Endodermal cell (in vitro differentiated cells): ENCODE measurements at places on chromosomes 11 and 22. TPM values are rescaled to one million over a fixed set of nuclear protein-coding genes. Genes with fewer than 3 reads are reported as not detected.

GRCh38 chr11:15941206-15941770 is 415.1 kb downstream of the SOX6 start:
- peak; percentile 93 for DNase-seq

GRCh38 chr22:17239156-17239701 is 20.0 kb upstream of the ADA2 start:
- peak; percentile 52 for DNase-seq

DNA sequence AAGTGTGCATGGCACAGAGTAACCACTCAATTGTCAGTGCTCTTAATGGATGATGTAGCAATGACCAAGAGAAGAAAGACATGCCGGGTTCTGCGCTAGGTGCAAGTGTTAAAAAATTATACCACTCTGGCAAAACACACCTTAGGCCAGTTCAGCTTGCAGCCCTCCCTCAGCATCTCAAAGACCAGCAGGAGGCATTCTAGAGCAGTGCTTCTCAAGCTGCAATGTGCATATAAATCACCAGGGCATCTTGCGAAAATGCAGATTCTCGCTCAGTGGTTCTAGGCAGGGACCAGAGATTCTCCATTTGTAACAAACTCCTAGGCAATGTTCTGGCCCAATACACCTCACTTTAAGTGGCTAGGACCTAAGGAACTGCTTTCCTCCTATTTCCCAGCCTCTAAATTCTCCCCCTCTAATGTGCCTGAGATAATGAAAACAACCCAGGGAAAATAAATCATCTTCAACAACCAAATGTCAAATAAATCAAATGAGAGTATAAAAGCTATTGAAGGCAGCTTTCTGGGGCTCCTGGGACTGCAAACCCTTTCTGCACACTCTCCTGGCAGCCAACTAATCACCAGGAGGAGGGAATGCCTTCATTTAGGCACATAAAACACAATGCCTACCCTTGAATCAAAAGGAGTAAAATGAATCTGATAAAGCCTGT is 337.2 kb upstream of the API5 start:
- peak; percentile 79 for DNase-seq

DNA sequence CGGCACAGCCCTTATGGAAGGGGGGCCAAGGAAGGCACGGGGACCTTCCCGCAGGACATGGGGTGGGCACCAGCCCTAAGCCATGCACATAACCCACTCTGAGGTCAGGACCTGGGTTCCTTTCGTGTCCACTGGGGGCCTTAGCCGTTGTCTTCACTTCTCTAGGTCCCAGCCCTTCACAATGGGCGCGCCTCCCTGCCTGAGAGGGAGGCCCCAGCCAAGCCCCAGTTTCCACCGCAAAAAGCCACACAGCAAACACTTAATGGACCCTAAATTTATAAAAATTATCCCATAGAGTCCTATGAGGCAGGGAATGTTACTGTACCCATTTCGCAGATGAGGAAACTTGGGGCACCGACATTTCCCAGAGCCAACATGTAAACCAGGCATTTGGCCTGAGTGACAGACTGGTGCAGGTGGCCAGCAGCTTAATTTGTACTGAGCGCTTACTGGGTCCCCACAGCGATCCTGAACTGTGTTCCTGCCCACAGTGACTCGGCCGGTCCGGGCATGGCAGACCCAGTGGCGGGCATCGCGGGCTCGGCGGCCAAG is 1.2 kb downstream of the GAS2L1 start:
- no peak for DNase-seq

DNA sequence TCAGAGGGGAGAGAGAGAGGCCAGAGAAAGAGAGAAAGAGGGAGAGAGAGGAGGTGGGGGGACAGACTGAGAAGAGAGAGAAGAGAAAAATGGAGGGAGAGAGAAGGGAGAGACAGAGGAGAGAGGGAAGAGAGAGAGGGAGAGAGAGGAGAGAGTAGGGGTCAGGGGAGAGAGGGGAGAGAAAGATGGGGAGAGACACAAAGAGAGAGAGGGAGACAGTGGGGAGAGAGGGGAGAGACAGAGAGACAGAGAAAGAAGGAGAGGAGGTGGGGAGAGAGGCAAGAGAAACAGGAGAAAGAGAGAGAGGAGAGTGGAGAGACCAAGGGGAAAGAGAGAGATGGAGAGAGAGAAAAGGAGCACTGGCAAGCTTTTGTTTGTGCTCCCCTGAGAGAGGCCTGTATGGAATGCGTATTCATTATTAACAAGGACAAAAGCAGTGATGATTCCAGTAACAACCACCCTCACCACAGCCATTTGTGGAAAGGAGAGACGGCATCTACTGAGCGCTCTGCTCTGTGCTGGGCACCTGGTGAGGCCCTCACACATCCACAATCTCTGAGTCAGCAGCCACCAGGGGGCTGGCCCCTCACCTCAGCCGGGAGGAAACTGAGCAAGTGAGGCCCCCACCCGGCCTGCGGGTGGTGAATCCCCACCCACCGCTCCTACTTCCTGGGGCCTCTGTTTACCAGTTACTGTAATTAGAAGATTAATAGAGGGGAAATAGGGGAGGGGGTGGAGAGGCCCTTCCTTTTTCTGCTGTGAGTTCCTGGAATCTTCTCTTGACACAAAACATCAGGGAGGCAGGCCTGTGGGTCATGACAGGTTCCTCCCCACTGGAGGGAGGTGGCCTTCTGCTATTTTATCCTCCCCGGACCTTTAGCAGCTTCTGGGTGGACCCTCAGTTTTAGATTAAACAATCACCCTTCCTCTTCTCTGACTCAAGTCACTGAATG is 14.6 kb upstream of the MIAT start:
- DNase-seq: peak; percentile 87

- DNase-seq: no peak
Measured at GRCh38 chr22:26553056-26553752, 36.7 kb downstream of the TPST2 start.

DNA sequence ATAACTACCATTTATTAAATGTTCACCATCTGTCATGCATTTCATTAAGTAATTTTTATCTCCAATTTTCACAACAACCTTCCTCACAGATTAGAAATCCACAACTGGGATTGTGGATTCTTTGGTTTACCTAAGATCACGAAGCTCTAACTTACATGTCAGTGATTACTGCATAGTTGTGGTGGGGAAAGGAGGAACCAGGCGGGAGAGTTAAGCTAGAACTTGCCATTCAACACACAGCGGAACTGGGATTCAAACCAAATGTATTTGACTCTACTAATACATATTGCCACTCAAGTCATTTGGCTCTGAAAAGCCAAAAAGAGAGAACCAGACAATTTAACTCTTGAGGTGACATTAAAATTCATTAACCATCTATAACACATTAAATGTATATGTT is 10.4 kb upstream of the LAYN start:
- DNase-seq: no peak

GRCh38 chr11:82936261-82936660 is 34.7 kb downstream of the DDIAS start:
- DNase-seq: no peak

- DNase-seq: no peak
Measured at GRCh38 chr11:6727971-6728760, 43.6 kb downstream of the OR2AG2 start.

DNA sequence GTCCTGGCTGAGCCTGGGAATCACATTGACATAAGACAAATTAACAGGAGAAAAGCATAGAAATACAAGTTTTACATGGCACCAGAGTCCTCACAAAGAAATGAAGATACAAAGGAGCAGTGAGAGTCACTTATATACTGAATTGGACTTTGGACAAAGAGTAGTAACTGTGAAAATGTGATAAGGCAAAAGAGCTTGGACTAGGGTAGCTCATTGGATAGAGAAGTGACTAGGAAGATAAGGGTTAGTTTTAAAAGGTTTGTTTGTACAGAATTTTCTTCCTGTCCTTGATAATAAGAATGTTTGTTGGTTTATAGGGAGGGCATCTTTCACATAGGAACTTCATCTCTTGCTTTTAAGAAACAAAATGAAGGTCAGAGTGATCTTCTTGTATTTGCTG is 17.9 kb upstream of the NUCB2 start:
- no peak for DNase-seq

GRCh38 chr11:121770939-121771595 is 318.3 kb upstream of the SORL1-AS1 start:
- no peak for DNase-seq

GRCh38 chr11:130872981-130873380 is 43.3 kb downstream of the SNX19 start:
- no peak for DNase-seq

- peak; percentile 81 for DNase-seq
Measured at GRCh38 chr11:113045146-113045545, 83.9 kb downstream of the NCAM1 start.

HSD17B12 gene
- total RNA-seq: 124 and 138 TPM in 2 replicates

KCNJ5 gene
- total RNA-seq: 0.88 and 1.1 TPM in 2 replicates

GDPD4 gene
- total RNA-seq: not detected in 3 replicates

TRIM6 gene
- 17.4 and 19.0 TPM in 2 replicates for total RNA-seq

MS4A7 gene
- not detected in 3 replicates for total RNA-seq
